ENCODE measurements at places on chromosomes 6 and 20.
A peak's percentile ranks its signal among the peaks of the same experiment; 100 is the strongest.

DNA sequence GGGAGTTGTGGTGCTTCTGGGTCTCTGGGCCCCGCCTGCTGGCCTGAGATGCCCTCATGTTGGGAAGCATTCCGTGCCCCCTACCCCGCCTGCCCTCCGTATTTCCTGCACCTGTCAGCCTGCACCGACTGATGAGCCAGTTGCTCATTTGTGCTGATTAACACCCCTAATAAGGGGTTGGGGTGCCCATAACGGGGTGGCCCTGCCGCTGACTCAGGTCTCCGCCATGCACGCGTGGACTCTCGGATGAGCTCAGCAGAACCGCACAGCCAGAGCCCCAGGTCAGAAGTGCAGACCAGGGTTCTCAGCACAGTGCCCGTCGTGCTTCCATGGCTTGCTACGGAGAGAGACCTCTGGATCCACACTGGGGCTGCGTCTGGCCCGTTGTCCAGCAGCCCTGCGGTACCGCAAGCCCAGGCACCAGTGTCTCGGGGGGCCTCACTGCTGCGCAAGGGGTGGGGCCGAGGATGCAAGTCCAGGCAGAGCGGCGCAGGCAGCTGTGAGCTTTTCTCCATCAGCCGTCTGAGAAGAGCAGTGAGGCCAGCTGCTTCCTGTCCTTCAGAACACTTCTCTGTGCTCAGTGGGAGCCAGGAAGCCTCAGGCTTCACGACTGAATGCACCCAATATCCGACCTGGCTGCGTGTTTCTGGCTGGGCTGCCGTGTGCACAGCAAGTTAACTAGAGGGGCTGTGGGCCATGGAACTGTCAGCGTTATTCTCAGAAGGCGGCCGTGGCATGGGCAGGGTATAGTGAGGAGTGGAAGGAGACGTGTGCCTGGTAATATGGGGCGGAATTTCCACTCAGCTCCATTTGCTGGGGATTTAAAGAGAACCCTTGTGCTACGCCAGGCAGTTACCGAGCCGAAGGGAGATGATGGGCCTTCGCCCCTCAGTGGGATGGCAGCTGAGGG lies 18.6 kb downstream of the MTG2 start:
- DNase-seq: no peak

- peak; percentile 25 for DNase-seq
These were observed 87.3 kb downstream of the FAM120B start for GRCh38 chr6:170393807-170394399.

GRCh38 chr6:88952065-88952704 lies 11.2 kb downstream of the RNGTT start:
- DNase-seq: peak; percentile 39

- no peak for DNase-seq
These were observed 180.1 kb upstream of the MMS22L start for GRCh38 chr6:97462938-97463598.

DNA sequence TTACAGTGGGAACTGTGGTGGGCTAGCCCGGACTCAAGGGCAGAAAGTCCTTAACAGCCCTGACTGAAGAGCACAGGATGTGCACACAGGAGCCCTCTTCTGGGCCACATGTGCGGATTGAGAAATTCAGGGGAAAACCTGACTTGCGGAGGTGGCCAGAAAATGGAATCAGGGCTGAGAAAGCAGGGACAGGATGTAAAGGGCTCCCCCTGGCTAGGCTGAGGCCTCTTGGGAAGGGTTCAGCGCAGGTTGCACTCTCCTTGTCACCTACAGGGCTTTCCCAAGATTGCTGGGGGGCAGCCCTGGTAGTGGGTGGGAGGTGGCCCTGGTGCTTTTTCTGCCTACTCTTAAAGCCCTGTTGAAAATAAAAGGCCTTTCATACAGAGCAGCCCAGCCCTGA lies 251.2 kb downstream of the SLC24A3 start:
- DNase-seq: no peak

- DNase-seq: no peak
These were observed 110.9 kb downstream of the JAG1 start for GRCh38 chr20:10562899-10563298.

- no peak for DNase-seq
These were observed 6.4 kb upstream of the STX11 start for GRCh38 chr6:144143878-144144277.

DNA sequence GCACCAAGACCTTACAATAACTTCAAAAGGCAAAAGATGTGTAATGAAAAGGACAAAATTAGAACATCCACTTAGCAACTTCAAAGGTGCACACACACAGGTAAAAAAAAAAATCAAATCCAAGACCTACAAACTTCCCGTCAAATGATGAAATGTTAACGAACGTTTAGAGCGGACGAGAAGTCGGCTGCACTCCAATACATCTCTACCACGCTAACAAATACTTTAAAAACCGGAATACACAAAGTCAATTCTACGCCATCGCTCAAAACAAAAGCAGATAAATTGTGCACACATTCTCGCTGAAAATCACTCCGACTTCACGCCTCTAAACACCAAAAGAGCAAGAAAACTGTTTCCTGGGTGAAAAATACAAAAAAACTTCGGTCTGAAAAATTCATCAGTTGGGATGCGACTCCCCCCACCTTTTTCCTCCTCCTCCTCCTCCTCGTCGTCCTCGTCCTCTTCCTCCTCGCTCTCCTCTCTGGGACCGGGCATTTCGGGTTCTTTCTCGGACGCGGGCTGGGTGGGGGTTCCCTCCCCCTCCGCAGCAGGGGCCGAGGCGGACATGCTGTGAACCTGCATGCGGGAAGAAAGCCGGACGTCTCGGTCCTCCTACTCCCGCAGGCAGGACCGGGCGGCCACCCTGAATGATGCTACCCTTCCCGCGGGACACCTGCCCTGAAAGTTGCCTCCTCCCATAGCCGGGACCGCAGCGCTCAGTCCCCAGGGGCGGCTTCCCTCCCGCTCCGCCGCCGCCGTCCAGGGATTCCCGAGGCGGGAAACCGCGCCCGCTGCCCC lies 712 bp downstream of the DEK start:
- DNase-seq: no peak

DNA sequence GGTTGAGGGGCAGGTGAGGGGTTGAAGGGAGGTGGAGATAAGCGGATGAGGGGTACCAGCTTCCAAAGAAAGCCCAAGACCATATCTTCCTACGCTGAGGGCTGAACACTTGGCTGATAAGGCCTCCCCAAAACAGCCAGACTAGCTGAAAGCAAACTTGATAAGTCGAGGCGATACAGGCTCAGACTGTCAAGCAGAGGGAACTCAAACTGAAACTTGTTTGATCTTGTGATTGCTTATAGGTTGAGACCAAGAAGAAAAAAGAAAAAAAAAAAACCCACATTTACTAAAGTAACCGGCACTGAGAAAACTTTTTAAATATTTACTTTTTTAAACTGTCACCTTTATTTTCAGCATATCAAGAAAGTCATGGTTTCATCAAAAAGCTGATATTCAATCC lies 73.6 kb downstream of the TRERF1 start:
- DNase-seq: no peak

DNA sequence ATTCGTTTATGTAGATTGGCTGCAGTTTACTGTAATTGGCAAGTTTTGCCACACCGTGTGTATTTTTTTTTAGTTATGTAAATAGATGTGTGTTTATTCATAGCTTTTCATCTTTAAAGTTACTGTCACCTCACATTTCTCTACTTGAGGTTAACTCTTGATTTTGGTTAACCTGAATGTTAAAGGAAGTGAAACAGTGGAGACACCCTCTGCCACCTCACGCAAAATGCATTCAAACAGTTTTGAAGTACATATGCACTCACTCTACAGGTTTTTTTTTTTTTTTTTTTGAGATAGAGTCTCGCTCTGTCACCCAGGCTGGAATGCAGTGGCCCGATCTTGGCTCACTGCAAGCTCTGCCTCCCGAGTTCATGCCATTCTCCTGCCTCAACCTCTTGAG lies 17.7 kb downstream of the OR2A4 start:
- no peak for DNase-seq

- DNase-seq: no peak
These were observed 51.2 kb downstream of the CFAP61 start for GRCh38 chr20:20103486-20103885.

DNA sequence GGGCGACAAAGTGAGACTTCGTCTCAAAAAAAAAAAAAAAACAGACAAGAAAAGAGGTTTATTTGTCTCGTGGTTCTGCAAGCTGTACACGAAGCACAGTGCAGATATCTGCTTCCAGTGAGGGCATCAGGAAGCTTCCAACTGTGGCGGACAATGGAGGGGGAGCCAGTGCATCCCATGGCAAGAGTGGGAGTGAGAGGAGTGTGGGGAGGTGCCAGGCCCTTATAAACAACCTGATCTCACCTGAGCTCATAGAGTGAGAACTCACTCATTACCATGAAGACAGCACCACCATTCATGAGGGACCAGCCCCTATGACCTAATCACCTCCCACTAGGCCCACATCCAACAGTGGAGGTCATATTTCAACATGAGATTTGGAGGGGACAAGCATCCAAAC lies 19.5 kb downstream of the RBM24 start:
- no peak for DNase-seq

DNA sequence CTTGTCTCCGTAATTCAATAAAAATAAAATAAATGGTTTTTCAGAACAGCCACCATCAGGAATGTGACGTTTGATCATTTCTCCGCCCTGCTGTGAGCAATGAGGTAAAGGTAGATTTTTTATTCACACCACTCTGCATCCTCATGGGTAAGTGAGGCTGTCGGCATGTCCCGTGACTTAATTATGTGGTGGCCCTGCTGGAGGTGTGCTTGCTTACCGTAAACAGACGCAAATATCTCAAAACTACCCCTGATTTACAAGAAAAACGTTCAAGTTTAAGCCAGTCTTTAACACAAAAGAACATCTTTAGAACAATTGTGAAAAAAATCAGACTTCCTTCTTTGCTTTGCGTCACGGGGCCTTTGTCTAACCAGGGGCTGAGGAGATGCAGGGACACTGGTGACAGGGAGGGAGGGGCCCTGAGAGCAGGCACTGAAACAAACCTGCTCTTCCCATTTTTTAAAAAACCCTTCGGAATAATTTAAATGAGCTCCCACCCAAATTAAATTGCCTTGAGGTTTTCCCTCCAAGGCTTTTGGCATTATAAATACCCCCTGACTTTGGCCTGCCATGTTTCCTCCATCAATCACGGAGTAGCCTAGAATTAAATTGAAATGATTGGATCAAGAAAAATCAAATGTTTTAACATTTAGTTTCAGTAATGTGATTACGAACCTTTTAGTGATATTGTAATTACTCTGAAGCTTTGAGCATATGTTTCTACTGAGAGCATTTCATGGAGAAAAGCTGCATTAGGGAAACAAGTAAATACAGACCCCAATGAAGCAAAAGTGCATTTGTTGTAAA lies 13.4 kb downstream of the PRKN start:
- no peak for DNase-seq

DNA sequence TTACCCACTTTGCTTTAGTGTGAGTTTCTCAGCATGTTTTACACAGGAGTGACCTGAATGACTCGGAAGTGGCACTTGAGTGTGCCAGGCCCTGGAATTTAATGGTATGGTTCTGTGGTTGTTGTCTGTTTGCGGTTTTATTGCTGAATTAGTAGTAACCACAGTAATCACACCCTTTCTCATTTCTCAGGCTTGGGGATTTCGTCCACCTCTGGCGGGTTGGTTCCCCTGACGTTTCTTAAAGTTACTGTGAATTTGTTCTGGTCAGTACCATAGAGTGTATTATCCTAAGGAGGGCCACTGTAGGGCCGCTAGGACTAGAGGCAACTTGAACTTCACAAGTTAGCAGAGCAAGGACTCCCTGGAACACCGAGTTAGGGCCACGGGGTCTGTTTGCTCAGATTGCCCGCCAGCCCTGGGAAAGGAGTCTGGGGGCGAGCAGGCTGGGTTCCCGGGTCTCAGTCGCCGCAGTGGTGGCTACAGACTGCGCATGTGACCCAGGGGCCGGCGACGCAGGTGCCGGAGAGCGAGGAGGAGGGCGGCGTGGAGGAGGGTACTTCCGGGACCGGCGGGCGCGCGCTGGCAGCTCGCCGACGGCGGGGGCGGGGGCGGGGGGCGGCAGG lies 546 bp upstream of the KLHL32 start:
- peak; percentile 2 for DNase-seq

DNA sequence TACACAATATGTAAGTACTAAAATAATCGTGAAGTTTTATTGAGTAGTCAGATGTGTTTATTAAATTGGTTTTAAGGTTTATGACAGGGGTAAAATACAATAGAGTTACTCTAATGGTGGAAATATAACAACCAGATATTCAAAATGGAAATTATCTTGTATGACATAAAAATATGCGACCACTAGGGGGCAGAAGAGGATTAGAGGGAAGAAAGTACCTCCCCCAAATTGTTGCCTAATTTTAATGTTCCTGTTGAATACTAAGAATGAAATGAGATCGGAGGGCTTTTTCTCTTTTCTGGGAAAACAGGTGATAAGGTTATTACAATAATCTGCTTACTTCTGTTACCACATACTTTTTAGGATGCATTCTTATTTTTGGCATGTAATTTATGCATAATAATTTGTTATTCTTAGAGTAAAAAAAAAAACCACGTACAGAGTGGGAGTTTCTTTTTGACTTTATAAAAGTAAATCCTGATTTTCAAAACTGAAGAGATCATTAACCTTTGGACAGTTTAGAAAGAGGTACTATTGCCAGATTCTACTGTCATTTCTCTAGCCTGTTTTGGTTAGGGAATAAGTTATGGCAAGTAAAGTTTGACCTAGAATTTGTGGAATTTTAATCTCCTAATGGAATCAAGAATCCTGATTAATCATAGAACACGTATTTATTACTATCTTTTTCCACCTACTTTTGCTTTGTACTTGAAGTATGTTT lies 159.2 kb downstream of the CD109 start:
- peak; percentile 67 for DNase-seq

GRCh38 chr20:5931411-5931810 lies 18.9 kb downstream of the TRMT6 start:
- DNase-seq: no peak

- no peak for DNase-seq
These were observed 1.0 kb downstream of the EHMT2 start for GRCh38 chr6:31896493-31896855.

DNA sequence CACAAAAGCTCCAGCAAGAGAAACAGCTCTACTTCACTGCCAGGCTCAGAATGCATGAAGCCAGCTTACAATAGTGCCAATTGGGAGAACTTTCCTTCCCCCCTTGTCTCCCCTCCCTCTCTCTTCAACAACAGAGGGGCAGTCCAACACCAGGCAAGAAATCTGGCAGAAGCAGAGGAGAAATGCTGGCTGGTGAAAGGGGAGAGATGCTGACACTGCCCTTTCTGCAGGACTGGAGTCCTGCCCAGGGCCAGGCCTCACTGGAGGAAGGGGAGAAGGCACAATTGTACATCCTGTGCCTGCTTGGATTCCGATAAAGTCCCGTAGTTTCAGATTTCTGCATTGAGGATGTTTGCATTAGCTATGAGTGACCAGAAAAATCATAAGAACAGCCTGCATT lies 148.6 kb downstream of the LRRC1 start:
- DNase-seq: no peak

- peak; percentile 54 for DNase-seq
These were observed 209.8 kb downstream of the GJA1 start for GRCh38 chr6:121645100-121645745.

- no peak for DNase-seq
These were observed 10.8 kb downstream of the L3MBTL3 start for GRCh38 chr6:130029163-130029562.

GRCh38 chr6:157726892-157727628 lies 96.0 kb upstream of the SNX9 start:
- DNase-seq: no peak

- no peak for DNase-seq
These were observed 98.6 kb upstream of the CLDN20 start for GRCh38 chr6:155165029-155165710.

- peak; percentile 44 for DNase-seq
These were observed 154.0 kb downstream of the THBS2 start for GRCh38 chr6:169099411-169100202.

- DNase-seq: no peak
These were observed 154.6 kb upstream of the SOX4 start for GRCh38 chr6:21438986-21439352.
